ENCODE measurements at places on chromosomes 1 and 21.

GRCh38 chr1:6485168-6486101 is 6.0 kb downstream of the PLEKHG5 start:
- DNase-seq, result no peak

DNA sequence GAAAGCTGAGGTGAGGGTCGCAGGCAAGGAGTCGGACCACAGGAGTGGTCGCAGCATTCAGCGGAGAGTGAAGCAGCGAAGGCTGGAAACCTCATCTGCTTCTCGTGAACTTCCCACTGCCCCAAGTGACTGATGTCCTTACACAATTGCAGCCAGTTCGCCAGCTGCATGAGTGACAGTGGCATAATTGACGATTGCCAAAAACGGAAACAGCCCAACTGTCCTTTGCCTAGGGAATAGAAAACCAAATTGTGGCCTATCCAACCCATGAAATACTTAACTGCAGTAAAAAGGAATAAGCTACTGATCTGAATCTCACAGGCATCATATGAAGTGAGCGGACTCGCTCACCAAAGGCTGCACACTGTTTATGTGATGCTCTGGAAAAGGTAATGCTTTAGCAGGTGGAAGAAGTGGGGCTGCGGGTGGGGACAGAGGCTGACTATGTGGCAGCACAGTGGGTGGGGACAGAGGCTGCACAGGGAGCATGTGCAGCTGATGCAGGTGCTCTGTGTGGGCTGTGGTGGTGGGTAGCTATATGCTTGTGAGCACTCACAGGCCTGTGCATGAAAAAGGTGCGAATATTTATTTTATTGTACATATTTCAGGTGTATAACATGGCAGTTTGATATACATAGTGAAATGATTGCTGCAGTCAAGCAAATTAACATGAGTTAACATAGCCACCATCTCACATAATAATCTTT is 4.2 kb upstream of the NLRP3 start:
- DNase-seq, result no peak

DNA sequence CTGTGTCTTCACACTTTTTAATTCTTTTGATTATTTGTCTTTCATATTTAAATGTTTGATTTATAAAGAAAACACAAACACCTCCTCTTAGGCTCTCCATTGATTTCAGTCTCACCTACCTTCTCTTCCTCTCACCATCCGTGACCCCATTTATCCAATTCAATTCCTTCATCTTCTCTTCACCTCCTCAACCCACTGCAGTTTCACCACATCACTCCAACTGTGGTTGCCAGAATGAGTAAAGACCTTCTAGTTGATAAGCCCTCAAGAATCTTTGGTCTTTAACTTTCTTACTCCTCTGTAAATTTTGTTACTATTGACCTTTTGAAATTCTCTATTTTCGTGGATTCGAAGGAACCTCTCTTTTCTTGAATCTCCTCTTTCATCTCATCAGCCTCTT is 260.7 kb downstream of the CHRM3 start:
- DNase-seq, result no peak

GRCh38 chr1:66112744-66113400 is 320.2 kb downstream of the PDE4B start:
- DNase-seq, result no peak

DNA sequence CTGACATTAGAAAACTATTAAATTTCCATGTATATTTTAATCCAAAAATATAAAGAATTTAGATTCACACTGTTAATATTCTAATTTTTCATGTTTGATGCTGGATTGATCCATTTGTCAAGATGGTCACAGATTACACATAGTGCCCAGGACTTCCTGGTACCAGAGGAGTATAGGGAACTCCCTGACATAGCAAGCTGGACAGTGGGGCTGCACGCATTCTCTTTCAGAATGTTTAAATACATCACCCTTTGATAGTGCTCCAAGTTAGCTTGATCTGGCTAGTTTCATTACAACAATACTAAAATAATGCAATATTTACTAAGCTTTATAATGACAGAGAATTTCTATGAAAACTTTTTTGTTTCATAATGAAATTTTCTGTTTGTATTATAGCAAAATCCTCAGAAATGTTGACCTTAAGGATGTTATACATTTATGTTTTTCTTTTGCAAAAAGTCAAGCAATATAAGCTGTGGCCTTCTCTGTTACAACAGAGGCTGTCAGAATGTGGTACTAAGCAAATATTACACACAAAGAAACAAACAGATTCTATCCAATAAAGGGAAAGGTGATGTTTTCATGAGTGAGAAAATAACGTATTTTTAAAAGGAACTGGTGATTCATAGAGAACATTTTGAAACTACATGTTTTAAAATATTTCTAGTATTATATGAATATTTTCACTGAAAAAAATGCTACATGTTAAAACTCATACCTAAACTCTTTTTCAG is 84.7 kb downstream of the SLC35F3 start:
- no peak for DNase-seq

DNA sequence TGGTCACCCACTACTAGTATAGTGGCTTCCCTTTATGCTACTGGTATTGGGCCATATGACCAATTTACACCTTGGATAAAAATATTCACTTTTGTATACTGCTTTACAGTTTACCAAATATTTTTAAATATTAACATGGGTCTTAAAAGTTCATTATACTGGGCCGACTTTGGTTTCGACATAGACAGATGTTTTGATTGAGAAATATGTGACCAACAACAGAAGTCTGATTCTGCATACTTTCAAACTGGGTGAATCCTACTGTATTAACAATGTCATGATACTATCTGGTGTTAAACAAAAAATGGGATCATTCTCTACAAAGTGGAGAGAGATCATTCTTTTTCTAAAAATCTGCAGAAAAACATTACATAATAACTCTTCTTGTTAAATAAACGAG is 134.8 kb downstream of the AKT3 start:
- DNase-seq, result no peak

GRCh38 chr1:45508295-45509151 is 8.4 kb downstream of the MMACHC start:
- DNase-seq, result no peak

DNA sequence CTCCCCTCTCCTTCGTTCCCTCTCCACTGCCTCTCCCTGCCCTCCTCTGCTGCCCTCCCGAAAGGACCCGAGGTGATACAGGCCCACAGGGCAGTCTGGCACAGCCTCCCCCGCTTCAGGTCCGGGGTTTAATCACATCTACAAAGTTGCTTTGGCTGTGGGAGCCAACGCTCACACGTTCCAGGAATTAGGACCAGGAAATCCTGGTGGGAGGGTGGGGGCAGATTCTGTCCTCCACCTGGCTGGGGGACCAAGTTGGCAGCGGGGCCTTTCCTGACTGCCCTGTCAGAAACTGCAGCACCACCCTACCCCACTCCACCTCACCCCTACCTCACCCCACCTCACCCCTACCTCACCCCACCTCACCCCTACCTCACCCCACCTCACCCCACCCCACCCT is 95.1 kb downstream of the WDR4 start:
- no peak for DNase-seq

All from non-pigmented ciliary epithelial cell (primary cell).